ENCODE measurements at places on chromosomes 3 and 15.

- peak; percentile 26 for DNase-seq
Observed at GRCh38 chr15:64911311-64912186, at the start of gene ANKDD1A. Gene ANKDD1A (plus strand): TSS chr15:64911902. CDS start chr15:64911931, 29 bp downstream.

- no peak for DNase-seq
Observed at GRCh38 chr15:58148633-58149445, 10.7 kb downstream of the AQP9 start.

GRCh38 chr3:109899925-109900324 is 562.6 kb upstream of the DPPA4 start:
- DNase-seq: no peak

DNA sequence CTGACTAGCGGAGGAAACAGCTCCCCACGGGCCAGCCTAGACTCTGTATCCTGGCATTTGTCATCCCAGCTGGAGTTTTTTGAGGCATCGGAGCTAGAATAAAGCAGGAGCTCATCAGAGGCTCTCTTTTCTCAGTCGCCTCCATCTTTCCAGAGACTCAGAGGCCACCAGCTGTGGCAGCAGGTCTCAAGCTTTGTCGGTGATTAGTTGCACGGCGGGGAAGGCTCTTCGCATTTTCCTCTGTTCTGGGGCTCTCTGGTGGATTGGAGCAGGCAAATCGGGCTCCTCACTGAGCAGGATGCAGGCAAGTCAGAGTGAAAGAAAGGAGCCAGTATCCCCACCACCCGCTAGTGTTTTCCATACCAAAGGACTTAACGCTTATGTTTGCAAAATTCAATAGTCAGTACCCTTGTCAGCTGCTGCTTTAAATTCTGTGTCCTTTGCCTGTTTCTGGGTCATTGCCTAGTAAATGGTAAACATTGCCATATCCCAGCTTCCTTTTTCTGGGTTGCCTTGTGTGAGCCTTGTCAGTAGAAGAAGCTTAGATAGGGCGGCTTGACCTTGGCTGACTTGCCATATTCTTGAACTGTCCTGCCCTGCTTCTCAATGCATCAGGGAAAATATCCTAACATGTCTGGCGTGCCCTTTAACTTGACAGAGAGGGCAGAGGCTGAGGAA is 127.1 kb downstream of the PTPRG start:
- no peak for DNase-seq

DNA sequence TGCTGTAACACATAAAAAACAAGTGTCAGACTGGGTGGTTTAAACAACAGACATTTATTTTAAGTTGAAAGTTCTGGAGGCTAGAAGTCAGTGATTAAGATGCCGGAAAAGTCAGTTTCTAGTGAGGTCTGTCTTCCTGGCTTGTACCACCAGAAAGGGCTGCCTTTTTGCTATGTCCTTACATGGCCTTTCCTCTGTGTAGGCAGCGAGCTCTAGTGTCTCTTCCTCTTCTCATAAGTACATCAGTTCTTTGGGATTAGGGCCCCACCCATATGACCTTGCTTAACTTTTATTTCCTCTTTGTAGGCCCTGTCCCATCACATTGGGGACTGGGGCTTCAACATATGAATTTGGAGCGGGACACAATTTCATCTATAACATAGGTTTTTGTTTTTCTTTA is 128.0 kb downstream of the BBX start:
- no peak for DNase-seq

GRCh38 chr15:70197318-70197944 is 99.7 kb upstream of the TLE3 start:
- DNase-seq: no peak

GRCh38 chr3:196666001-196666867 is 26.7 kb downstream of the NRROS start:
- DNase-seq: no peak

- no peak for DNase-seq
Observed at GRCh38 chr15:92625251-92625980, 30.2 kb downstream of the FAM174B start.

- DNase-seq: no peak
Observed at GRCh38 chr15:68379759-68380290, 52.1 kb downstream of the ITGA11 start.

DNA sequence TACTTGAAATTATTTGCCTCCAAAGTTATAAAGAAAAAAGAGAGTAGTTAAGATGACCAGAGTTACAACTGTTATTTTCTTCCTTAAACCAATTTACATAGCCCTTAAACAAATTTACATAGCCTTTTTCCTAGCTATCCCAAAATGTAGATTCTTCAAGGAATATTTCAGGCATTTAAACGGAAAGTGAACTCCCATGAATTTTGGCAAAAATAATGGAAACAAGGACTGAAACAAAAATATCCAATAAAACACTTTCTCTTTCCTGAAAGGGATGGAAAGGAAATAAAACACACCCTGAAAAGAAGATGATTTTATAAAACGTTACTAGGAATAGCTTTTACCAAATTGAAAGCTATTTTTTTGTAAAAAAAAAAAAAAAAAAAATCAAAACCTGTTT is 418.6 kb downstream of the FOXP1 start:
- no peak for DNase-seq

GRCh38 chr3:40379674-40380306 is 7.2 kb upstream of the ENTPD3 start:
- no peak for DNase-seq

DNA sequence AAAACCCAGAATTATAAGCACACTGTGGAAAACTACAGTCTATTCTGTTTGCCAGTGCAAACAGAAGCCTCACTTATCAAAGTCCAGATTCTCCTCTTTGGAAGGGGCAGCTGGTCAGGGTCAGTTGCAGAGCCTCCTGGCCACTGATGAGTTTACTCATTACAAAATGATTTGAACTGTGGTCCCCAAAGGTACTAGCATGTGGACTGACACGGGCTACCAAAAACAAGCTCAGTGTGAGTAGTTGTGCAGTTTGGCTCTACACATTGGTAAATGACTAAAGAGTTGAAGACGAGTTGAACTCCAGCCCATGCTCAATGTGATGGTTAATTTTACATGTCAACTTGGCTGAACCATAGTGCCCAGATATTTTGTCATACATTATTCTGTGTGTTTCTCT is 221.5 kb downstream of the ZIC4 start:
- DNase-seq: no peak

- no peak for DNase-seq
Observed at GRCh38 chr15:45262906-45263461, 10.9 kb downstream of the SLC28A2 start.

- DNase-seq: no peak
Observed at GRCh38 chr3:38545983-38546382, 49.8 kb downstream of the EXOG start.

GRCh38 chr3:123951522-123952447 is 9.2 kb downstream of the CCDC14 start:
- DNase-seq: no peak

DNA sequence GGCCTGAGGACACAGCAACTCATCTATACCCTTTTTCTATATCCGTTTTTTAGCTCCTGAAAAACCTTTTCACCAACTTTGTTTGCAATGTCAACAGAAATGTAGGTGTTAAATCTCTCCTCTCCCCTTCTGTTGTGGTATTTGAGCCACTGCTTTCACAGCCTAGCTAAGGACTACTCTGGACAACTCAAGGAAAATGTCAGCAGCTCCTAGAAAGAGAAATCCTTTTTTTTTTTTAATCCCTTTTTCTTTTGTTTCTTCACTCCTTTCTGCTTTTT is 176.6 kb downstream of the KLHL25 start:
- DNase-seq: no peak

DNA sequence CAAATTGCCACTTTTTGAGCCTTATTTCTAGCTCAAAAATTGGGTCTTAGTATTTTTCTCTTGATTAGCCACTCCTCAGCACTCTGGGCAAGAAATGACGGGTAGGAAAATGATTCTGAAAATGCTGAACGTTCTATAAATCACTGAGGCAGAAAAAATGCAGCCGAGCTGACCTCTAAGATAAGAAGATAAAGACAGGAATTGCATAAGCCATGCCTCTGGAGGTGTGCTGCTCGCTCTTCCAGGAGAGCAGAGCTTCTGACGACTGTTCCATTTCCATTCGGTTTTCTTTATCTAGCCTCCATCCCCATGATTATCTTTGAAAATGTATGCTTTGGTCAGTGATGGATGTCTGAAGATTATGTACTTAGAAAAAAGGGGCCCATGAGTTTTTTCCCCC is 558.8 kb upstream of the ADAMTS9 start:
- DNase-seq: no peak

DNA sequence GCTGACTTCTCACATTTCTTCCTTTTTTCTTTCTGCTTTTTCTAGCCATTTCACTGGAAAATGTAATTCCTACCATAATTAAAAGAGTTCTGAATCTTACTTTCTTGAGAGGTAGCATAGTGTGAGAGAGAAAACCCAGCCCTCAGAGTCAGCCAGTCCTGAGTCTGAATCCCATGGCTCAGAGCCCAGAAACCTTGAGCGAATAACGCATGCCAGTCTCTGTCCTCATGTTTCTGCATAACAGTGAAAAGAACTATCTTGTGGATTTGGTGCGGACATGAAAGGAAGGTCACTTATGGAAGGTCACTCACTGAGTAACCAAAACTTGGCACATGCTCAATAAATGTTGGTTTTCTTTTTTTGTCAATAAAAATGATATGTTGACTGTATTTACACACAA is 29.3 kb upstream of the SLCO3A1 start:
- no peak for DNase-seq

GRCh38 chr3:154786724-154787123 is 293.4 kb upstream of the MME start:
- no peak for DNase-seq

DNA sequence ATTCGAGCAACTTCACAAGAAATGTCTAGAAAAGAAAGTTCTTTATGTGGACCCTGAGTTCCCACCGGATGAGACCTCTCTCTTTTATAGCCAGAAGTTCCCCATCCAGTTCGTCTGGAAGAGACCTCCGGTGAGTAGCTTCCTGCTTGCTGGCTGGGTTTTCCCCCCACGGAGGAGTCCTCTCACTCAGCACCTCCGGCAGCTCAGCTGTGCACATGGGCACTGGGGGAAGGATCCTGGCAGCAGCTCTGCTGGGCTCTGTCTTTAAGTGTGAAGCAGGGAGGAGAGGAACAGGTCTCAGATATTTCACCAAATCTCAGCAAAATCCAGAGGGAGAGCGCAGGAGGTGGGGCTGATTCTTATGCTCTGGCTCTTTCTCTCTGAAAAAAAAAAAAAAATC is 684 bp downstream of the CAPN3 start:
- no peak for DNase-seq

- no peak for DNase-seq
Observed at GRCh38 chr15:42785569-42785968, 48.6 kb upstream of the CDAN1 start.

DNA sequence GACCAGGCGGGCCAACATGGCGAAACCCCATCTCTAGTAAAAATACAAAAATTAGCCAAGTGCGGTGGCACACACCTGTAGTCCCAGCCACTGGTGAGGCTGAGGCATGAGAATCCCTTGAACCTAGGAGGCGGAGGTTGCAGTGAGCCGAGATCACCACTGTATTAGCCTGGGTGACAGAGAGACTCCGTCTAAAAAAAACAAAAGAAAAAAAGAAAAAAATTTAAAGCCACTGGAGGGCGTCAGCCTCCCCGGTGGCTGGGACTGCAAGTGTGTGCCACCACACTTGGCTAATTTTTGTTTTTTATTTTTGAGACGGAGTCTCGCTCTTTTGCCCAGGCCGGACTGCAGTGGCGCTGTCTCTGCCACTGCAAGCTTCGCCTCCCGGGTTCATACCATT is 7.9 kb downstream of the RTF1 start:
- DNase-seq: no peak

DNA sequence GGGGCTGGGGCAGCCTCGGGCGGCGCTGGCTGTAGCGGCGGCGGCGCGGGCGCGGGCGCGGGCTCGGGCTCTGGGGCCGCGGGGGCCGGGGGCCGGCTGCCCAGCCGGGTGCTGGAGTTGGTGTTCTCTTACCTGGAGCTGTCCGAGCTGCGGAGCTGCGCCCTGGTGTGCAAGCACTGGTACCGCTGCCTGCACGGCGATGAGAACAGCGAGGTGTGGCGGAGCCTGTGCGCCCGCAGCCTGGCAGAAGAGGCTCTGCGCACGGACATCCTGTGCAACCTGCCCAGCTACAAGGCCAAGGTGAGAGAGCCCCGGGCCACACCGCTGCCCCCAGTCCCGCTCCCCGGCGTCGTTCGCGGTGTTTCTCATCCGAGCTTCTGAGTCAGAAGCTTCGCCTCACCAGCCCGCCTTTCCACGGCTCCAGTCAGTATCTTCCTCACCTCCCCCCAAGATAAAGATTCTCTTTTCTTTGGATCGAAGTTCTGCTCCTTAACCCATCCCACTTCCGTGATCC is 600 bp downstream of the FBXO45 start:
- no peak for DNase-seq

- DNase-seq: no peak
Observed at GRCh38 chr3:143763564-143764162, 84.6 kb downstream of the SLC9A9 start.

DNA sequence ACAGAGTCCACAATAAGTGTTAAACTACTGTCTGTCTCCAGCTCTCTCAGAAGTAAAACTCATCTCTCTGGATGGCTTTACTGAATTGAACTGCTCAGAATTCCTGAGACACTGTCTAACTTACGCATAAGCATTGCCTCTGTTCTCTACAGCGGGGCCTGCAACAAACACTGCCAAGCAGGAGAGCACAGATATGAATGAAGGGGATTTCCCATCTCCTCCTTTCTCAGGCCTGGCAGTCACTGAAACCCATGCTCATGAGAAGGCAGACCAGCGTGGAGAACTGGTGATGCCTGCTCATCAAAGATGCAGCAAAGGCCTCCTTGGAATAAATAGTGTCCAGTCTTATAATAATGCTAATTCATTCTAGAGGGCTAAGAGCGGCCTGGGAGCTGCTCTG is 10.3 kb downstream of the RASGRP1 start:
- no peak for DNase-seq

GRCh38 chr15:41967506-41968206 is 4.7 kb downstream of the EHD4 start:
- DNase-seq: no peak

DNA sequence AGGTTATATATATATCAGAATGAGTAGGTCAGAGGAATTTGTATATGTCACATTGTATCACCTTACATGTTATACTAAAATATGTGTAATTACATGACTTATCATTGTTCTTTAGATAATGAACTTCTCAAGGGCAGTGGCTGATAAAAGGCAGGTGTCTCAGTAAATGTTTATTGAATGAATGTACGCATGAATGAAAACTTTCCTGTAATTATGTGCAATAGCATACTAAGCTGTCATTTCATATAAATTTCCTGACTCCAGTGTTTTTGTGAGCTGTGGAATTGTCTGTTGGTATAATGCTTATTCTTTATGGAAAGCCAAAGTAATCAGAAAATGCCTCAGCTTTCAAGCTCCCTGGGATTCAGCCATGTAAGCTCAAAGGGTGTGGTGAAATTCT is 4.2 kb downstream of the TBC1D23 start:
- DNase-seq: no peak

- DNase-seq: peak; percentile 52
Observed at GRCh38 chr3:32313723-32314473, 75.4 kb downstream of the CMTM8 start.

- DNase-seq: no peak
Observed at GRCh38 chr15:39176030-39176429, 404.8 kb upstream of the THBS1 start.

Measured in HCT116 (cell line).